ENCODE measurements at places on chromosomes 3 and 15.

GRCh38 chr3:174710612-174711011 is 148.5 kb upstream of the NAALADL2 start:
- peak; percentile 1 for DNase-seq

- no peak for DNase-seq
Measured at GRCh38 chr15:41932511-41933289, 38.8 kb upstream of the SPTBN5 start.

DNA sequence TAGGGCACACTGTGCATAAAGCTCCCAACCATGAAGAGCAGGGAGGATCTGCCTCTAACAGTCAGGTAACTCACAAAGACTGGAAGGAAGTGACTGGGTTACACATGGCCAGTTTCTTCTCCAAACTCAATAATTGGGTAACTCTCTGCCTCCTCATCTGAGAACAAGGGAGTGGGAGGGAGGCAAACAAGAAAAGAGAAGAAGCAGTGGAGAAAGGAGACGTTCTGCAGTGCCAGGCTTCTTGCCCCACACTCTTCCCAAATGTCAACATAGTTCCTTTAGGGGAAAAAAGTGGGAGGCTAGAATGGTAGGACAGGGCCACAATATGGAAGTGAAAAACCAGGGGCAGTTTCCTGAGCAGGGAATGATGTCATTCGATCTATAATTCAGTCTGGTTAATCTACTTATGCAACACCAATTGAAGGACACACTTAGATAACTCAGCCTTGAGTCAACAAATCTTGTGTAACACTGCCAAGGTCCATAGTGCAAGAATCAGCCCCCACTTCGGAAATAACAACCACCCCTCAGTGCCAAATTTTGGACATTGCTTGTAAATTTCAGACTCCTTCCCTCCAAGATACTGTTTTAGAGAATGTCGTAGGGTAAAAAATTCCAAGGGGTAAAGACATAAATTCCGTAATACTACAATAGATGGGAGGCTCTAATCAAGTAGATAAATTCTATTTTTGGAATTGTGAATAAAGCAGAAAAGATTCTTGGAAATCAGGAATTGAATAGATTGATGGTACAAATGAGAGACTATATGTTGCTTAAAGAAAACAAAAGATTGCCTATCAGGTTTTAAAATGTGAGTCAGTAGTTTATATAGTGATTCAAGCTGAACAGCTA is 143.0 kb downstream of the LPP start:
- peak; percentile 87 for DNase-seq

- no peak for DNase-seq
Measured at GRCh38 chr3:134511500-134511899, 25.6 kb downstream of the CEP63 start.

GRCh38 chr3:156525808-156526207 is 29.1 kb downstream of the SSR3 start:
- no peak for DNase-seq

- DNase-seq, result no peak
Measured at GRCh38 chr3:98013411-98014267, 21.5 kb downstream of the GABRR3 start.

DNA sequence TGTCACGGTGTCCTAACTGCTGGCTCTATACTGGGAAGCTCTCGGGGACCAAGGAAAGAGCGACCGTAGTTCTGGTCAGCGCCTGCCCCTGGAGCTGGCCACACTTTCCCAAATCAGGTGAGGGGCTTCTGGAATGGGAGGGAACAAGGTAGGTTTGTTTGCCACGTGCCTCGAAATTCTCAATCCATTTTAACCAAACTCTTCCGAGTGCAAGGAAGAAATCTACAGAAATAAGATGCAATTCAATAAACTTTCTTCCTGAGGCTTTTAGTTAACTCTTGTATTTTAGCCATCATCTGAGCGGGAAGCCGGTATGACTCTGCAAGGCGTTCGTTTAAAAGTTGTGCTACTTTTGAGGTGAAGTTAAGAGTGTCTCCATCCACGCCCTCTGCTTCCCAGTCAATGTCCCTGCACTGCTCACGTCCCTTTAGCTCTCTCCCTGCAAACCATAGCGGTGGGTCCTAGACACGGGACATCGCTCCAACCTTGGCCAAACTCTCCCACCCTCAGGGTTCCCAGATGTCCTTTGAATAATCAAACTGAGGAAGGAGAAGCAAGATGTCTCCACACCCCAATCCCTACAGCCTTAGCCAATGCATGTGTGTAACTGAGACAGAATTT is 597 bp downstream of the AGTR1 start:
- DNase-seq, result no peak

GRCh38 chr15:48796521-48796920 is 14.3 kb downstream of the CEP152 start:
- no peak for DNase-seq

DNA sequence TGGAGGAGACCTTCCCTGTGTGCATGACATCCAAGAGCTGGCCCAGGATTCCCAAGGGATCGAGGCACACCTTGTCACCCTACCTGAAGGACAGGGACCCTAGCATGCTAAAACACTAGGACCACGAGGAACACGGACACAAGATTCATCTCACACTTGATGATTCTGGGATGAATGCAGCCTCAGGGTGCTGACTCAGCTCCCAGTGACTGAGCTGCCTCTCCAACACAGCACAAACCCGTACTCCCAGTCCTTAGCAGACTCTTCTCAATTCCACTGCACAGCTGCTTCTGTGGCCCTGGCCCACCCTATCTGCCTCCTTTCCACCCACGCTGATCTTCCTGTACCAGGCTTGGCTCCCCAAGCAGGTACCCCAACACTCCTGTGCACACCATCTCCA is 9.1 kb upstream of the OXTR start:
- peak; percentile 64 for DNase-seq

DNA sequence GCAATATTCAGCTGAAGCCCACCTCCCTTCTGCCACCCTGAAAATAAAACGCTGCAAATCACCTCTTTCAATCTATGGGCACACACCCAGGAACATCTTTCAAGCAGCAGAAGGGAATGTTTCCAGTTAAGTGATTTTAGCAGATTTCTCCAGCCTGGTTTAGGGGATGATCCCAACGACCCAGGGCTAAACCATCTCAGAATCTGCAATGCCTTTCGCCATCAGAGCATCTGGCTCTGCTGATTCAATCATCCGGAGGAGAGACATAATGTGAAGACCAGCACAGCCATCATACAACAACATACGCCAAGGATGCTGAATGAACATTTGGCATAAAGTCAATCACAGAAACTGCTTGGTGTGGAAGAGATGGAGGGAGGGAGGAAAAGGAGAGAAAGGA is 15.5 kb upstream of the LRRN1 start:
- no peak for DNase-seq

- DNase-seq, result peak; percentile 79
Measured at GRCh38 chr3:171936191-171936841, 93.2 kb downstream of the TMEM212 start.

- DNase-seq, result no peak
Measured at GRCh38 chr3:11954312-11954934, 49.8 kb upstream of the SYN2 start.

- DNase-seq, result peak; percentile 83
Measured at GRCh38 chr15:66882251-66883020, 180.4 kb downstream of the SMAD6 start.

DNA sequence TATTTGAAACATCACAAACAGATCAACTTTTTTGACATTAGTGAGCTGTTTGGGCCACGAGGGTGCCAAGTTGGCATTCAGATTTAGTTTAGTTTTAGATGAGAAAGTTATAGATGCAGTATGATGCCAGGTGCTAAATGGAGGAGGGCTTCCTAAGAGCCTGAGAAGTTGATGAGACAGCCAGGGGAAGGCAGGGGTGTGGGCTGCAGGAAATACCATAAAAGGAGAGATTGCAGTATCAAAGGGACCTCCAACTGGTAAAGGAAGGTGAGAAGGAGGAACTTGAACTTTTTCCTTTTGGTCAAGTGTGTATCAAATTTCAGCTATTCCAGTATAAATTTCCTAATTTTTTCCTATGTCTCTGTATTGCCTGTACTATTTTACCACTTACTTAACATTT is 2.0 kb upstream of the TNIK start:
- DNase-seq, result no peak

GRCh38 chr15:39580485-39581241 is at the start of gene THBS1:
TSS of gene THBS1 (plus strand) at chr15:39581079. CDS start at chr15:39581858, 779 bp downstream.
- DNase-seq, result peak; percentile 98

DNA sequence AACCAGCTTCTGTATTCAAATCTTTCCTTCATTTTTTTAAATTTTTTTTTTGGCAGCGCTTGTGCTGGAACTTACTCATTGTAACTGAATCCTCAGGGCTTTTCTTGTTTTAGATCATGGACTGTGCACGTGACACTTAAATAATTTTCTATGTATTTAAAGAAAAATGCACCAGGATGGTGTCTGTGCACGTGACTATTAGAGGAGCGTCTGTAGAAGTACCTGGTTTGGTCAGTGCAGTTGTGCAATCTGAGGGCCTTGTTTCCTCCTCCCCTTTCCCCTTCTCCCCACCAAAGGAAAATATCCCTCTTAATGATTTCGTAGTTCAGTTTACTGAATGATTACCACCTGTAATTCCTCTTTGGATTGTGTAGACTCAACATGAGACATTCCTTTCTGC is 31.3 kb downstream of the EDEM1 start:
- DNase-seq, result no peak

GRCh38 chr3:146783446-146783845 is 178.3 kb upstream of the PLSCR5 start:
- peak; percentile 18 for DNase-seq

DNA sequence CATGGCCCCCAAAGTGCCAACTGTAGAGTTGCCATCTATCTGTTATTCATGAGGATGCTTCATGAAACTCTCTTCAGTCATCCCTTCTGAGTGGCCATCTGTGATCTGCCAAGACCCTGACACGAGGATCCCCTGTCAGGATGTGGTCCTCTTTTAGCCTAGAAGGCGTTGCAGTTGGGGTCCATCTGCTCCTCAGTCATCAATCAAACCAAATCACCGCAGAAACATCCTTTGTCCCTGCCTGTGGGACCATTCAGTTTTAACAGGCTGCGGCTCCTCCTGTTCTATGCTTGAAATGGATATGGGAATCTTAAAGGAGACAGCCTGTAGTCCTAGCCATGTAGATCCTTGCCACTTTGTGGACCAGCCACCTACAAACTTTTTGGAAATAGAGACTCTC is 5.9 kb upstream of the RPS27L start:
- no peak for DNase-seq

DNA sequence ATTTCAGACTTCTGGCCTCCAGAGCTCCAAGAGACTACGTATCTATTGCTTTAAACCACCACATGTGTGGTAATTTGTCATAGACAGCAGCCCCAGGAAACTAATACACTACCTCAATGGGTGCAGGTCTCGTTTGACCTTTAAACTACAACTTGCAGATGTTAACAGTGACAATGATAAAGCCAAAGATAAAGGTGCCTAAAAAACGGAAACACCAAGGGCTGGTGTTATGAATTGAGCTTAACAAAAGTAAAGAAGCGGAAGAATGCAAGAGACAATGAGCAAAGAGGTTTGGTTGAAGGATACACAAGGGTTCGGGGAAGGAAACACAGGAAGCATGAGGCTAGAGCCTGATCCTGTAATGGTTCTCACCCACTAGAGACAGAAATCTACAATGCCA is 50.8 kb downstream of the RFTN1 start:
- DNase-seq, result no peak

GRCh38 chr15:37339856-37340255 is 239.5 kb upstream of the MEIS2 start:
- no peak for DNase-seq

DNA sequence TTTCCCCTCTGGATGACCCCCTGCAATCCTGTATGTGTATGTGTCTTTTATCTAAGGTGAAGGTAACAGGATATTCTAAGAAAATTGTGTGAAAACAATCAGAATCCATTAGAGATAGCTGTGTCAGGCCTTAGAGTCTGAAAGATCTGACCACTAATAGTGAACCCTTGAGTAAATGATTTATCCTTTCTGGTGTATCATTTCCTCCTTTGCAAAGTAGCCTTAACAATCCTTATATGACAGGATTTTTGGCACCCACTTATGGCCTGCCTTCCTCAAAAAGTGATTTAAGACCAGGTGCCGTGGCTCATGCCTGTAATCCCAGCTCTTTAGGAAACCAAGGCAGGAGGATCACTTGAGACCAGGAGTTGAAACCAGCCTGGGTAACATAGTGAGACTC is 110.2 kb downstream of the RBPMS2 start:
- DNase-seq, result no peak

- DNase-seq, result no peak
Measured at GRCh38 chr3:51930439-51930838, 11.3 kb downstream of the RRP9 start.

Data from EL (cell line).